ENCODE measurements at places on chromosomes 1 and 21. TPM values are rescaled to one million over a fixed set of nuclear protein-coding genes. Genes with fewer than 3 reads are reported as not detected.

Gene TCHHL1
- not detected for total RNA-seq

Gene TEDDM1
- not detected for total RNA-seq

Gene ATG4C
- total RNA-seq: 11.7 TPM

Gene EVA1C
- 17.1 TPM for total RNA-seq

Gene LACTBL1
- total RNA-seq: not detected

Gene CLEC20A
- total RNA-seq: not detected

Gene MAP10
- 2.7 TPM for total RNA-seq

Gene EPS8L3
- not detected for total RNA-seq

Gene AADACL4
- total RNA-seq: not detected

GRCh38 chr1:197180252-197180878 lies 33.9 kb upstream of the ASPM start:
- no peak overlapping the region for H3K27ac ChIP-seq
- no peaks in the 10 kb centered on the region for H3K27me3 ChIP-seq
- H3K4me3 ChIP-seq: no peak overlapping the region

DNA sequence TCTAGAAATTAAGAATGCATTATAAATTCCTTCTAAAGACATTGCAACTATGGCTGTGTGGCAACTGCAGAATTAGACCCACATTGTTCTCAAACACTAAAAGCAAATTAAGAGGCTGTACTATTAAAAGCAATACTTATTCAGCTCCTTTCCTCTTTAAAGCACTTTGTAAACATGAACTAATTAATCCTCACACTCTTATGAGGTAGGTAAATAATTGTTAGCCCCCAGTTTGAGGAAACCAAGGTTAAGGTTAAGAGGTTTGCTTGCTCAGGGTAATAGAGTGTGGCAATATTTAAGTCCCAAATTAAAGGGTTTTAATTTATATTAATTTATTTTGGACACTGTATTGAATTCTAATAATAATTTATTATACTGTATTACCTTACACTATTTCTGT lies 553.8 kb downstream of the LRRIQ3 start:
- H3K4me1 ChIP-seq: no peaks in the 10 kb centered on the region
- H3K4me3 ChIP-seq: no peak overlapping the region
- no peaks in the 10 kb centered on the region for H3K27me3 ChIP-seq
- no peak overlapping the region for H3K27ac ChIP-seq

DNA sequence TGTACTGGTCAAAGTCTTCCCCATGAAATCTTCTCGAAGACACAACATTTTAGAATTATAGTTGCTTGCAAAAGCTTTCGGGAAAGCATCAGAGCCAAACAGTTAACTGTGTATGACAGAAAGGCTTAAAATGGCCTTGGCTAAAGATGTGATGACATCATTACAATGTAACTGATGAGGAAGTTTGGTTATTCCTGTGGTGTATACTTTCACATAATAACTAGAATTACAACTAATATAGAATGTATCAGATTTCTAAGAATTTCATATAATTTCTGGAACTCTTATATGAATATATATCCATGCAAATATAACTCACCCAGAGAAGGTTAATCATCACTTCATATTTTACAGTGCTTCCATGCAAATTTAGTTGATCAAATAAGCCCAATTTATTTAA lies 8.4 kb downstream of the TP73 start:
- no peak overlapping the region for H3K4me3 ChIP-seq
- H3K36me3 ChIP-seq: no peaks in the 10 kb centered on the region
- peaks cover 3% of the 10 kb centered on the region for H3K27me3 ChIP-seq
- H3K4me1 ChIP-seq: no peaks in the 10 kb centered on the region

GRCh38 chr1:10652626-10653025 lies 143.8 kb downstream of the CASZ1 start:
- no peaks in the 10 kb centered on the region for H3K4me1 ChIP-seq
- no peaks in the 10 kb centered on the region for H3K36me3 ChIP-seq
- no peak overlapping the region for H3K4me3 ChIP-seq
- no peak overlapping the region for H3K27ac ChIP-seq

- no peaks in the 10 kb centered on the region for H3K4me1 ChIP-seq
- peaks cover 25% of the 10 kb centered on the region for H3K36me3 ChIP-seq
- no peak for DNase-seq
Observed at GRCh38 chr1:150507912-150508864, at the start of gene ECM1. Gene ECM1 (plus strand): TSS chr1:150508109. CDS start chr1:150508210, 101 bp downstream.

DNA sequence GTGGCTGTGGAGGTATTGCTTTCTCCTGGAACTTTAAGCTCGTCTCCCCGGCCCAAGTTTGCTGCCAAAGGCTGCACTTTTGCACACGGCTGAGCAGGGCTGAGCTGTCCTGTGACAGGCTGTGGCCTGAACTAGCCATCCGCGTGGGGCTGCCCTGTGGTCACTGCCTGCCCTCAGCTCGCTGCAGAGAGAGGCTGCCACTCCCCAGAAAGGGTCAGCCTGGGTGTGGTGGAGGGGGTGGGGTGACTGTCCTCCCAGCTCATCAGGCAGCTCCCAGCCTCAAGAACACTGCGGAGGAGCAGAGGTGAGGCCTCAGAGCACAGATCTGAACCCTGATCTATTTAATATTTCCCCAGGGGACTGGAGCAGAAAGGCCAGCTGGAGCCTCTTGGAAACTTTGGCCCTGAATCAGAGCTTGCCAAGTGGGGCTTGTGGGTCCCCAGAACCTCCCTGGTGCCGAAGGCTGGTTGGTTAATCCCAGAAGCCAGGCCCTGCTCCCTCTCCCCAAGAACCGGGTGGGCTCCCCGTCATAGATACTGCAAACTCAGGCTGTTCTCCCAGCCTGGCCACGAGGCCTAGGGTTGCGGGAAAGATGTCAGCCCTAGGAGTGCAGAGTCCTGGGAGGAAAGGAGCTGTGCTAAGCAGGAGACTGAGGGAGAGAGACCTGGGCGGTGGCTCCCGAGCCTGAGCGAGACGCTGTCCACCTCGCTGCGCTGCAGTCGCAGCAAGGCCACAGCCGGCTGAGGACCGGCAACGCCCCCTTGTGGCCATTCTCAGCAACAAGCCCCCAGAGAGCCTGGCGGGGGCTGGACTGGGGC lies 125.1 kb upstream of the IPO9 start:
- no peak overlapping the region for H3K4me3 ChIP-seq
- DNase-seq: peak; percentile 41
- H3K27ac ChIP-seq: no peak overlapping the region
- H3K4me1 ChIP-seq: peaks cover 4% of the 10 kb centered on the region

DNA sequence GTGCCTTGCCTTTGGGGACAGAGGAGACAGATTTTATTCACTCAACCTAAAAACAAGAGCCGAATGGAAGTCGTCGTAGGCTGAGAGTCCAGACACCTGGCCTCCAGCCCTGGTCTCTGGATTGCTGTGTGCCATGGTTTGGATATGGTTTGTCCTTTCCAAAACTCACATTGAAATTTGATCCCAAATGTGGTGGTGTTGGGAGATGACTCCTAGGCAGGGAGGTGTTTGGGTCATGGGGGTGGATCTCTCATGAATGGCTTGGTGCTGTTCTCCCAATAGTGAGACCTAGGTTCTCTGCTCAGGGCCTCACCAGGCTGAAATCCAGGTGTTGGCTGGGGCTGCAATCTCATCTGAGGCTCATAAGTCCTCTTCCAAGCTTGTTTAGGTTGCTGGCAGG lies 75.5 kb downstream of the FOXD2 start:
- H3K27me3 ChIP-seq: peaks cover 13% of the 10 kb centered on the region
- H3K27ac ChIP-seq: no peak overlapping the region
- H3K4me3 ChIP-seq: no peak overlapping the region
- H3K4me1 ChIP-seq: peaks cover 9% of the 10 kb centered on the region

DNA sequence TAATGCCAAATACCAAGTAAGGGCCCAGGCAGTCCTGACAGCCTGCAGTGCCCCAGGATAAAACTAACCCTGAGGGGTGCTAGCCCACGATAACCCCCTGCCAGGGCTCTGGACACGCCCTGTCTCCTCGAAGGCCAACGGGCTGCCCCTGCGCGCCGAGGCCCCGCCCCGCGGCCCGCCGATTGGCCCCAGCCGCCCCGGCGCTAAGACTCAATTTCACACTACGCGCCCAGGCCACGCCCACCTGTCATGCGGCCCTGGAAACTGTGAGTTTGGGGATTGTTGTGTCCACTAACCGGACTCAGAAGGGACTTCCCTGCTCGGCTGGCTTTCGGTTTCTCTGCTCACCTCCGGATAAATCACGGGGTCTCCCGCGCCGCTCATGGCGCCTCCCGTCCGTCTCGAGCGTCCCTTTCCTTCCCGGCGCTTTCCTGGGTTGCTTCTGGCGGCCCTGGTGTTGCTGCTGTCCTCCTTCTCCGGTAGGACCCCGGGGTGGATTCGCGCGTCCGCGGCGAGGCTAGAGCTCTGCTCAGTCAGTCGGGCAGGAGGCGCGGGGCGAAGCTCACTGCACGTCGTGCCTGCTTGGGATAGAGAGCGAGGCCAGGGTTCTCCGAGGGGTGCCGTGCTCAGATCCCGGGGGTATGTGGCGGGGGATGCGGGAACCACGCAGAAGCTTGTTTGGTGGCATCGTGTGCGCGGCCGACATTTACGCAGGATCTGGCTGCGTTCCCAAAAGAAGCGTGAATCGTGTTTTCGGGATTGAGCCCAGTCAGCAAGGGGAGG lies at the start of gene CR1L:
Gene CR1L, plus strand, starts transcription at position 282 of the 783 bp plus-strand sequence. Its CDS starts 101 bp downstream, at position 383.
- DNase-seq: peak; percentile 67
- H3K36me3 ChIP-seq: no peaks in the 10 kb centered on the region
- peaks cover 3% of the 10 kb centered on the region for H3K4me1 ChIP-seq
- peak within 1 kb of the TSS; percentile 52 for H3K4me3 ChIP-seq

- H3K27me3 ChIP-seq: no peaks in the 10 kb centered on the region
- no peaks in the 10 kb centered on the region for H3K4me1 ChIP-seq
- no peaks in the 10 kb centered on the region for H3K36me3 ChIP-seq
- DNase-seq: no peak
- H3K4me3 ChIP-seq: no peak overlapping the region
- H3K27ac ChIP-seq: no peak overlapping the region
Observed at GRCh38 chr1:7398982-7399381, 372.1 kb upstream of the VAMP3 start.

GRCh38 chr1:72281637-72282270 lies 585 bp downstream of the NEGR1 start:
- no peak for DNase-seq
- H3K36me3 ChIP-seq: no peaks in the 10 kb centered on the region
- H3K27ac ChIP-seq: no peak overlapping the region
- H3K4me3 ChIP-seq: no peak overlapping the region
- peaks cover 7% of the 10 kb centered on the region for H3K4me1 ChIP-seq
- peaks cover 3% of the 10 kb centered on the region for H3K27me3 ChIP-seq

DNA sequence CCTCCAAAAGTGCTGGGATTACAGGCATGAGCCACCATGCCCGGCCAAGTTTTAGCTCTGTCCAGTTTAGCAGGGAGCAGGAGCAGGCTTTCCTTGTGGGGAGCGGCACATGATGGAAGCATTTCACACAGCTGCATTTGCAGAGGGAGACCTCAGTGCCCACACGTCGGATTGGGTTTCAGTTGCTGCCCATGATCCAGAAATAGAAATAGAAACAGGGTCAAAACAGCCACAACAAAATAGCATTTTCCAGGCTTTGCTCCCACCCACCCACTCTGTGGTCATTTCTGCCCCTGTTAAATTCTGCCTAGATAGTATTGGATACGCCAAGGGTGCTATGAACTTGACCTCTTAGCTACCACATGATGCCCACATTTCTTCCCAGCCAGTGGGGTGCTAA lies 128.4 kb downstream of the CNIH3 start:
- no peak overlapping the region for H3K27ac ChIP-seq
- H3K27me3 ChIP-seq: peaks cover 2% of the 10 kb centered on the region
- no peaks in the 10 kb centered on the region for H3K4me1 ChIP-seq
- no peaks in the 10 kb centered on the region for H3K36me3 ChIP-seq
- no peak for DNase-seq
- no peak overlapping the region for H3K4me3 ChIP-seq

DNA sequence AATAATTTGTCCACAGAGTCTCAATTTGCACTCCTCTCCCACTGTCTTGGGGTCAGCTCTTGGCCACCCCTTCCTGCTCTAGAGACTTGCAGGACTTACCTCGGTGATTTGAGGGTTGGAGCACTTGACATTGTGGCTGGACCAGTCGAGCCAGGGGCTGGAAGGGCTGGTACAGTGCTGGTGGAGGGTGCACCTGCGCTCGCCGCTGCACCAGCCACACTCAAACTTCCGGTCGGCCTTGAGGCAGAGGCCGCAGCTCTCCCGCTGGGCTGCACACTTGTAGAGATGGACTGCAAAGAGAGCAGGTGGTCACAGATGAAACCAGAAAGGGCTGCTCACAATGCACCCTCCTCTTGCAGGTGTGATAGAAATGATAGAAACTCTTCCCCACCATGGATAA lies 165.0 kb downstream of the PLXNA2 start:
- no peak overlapping the region for H3K4me3 ChIP-seq
- no peaks in the 10 kb centered on the region for H3K4me1 ChIP-seq
- H3K27ac ChIP-seq: no peak overlapping the region
- no peaks in the 10 kb centered on the region for H3K36me3 ChIP-seq
- no peaks in the 10 kb centered on the region for H3K27me3 ChIP-seq

GRCh38 chr1:236082526-236082925 lies 17.6 kb upstream of the NID1 start:
- H3K4me1 ChIP-seq: no peaks in the 10 kb centered on the region
- no peaks in the 10 kb centered on the region for H3K36me3 ChIP-seq
- H3K27me3 ChIP-seq: no peaks in the 10 kb centered on the region
- no peak overlapping the region for H3K4me3 ChIP-seq

DNA sequence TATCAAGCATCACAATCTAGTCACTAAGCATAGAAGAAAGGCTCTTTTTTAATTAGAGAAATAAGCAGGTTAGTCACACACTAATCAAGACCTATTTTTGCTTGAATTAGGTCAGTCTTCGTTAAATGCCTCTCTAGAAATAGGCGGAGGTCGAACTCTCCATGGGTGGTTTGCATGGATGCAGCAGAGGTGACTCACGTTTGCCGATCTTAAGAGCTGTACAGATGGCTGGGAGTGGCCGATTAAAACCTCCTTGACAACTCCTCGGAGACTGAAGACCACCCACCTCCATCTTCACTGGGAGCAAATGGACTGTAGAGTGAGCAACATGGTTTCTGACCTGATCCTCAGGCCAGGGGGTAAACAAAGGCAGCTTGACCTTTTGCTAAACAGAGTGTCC lies 249.3 kb downstream of the ZNF648 start:
- no peaks in the 10 kb centered on the region for H3K4me1 ChIP-seq
- DNase-seq: no peak
- no peaks in the 10 kb centered on the region for H3K27me3 ChIP-seq
- no peak overlapping the region for H3K4me3 ChIP-seq

DNA sequence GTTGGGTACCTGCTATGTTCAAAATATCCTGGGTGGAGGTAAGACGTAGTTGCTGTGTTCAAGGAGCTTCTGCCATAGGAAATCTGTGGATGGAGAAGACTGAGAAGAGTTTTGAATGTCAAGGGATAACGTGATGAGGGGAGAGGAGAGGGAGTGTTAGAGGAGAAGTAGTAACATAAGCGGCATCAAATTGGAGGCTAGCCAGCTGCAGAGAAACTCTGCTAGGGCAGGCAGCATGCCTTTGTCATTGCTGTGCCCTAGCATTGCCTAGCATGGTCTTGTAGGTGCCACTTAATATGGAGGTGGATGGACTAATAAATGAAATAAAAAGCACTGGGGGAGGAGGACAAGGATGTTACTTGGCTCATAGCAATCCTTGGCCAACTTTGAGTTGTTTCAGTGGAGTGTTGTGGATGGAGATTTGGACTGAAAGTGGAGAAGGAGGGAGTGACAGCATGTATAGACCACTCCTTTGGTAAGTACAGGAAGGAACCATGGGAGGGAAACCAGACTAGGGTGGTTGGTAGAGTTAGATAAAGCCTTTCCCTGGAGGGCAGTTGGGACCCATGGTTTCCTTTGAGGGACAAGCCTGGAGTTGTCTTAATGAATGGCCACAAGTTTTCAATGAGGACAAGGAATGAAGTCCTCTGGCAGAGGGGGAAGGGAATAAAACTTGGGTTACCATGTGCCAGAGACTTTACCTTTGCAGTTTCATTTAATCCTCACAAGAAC lies 6.3 kb downstream of the VANGL1 start:
- DNase-seq: no peak
- H3K4me3 ChIP-seq: no peak overlapping the region
- peaks cover 39% of the 10 kb centered on the region for H3K4me1 ChIP-seq
- H3K27me3 ChIP-seq: no peaks in the 10 kb centered on the region
